ENCODE measurements at places on chromosomes 6 and 20. TPM values are rescaled to one million over a fixed set of nuclear protein-coding genes. Genes with fewer than 3 reads are reported as not detected.

The CALHM6 gene
- total RNA-seq: not detected

The BEND6 gene
- 0.66 TPM for total RNA-seq

The MTFR2 gene
- 7.4 TPM for total RNA-seq

The TMEM244 gene
- not detected for total RNA-seq

The DEF6 gene
- 0.77 TPM for total RNA-seq

The PIM1 gene
- 11.3 TPM for total RNA-seq

The RIMS1 gene
- total RNA-seq: 0.44 TPM

The EEF1A2 gene
- 3.4 TPM for total RNA-seq

The PAK5 gene
- total RNA-seq: not detected

The COL11A2 gene
- 1.7 TPM for total RNA-seq

The GPR6 gene
- not detected for total RNA-seq

The SLC17A9 gene
- 49.4 TPM for total RNA-seq

The HINT3 gene
- total RNA-seq: 9.7 TPM

The NOTCH4 gene
- total RNA-seq: 120 TPM

The GPLD1 gene
- not detected for total RNA-seq

The ATP9A gene
- total RNA-seq: 35.2 TPM

The ARMC12 gene
- total RNA-seq: 0.90 TPM

The HSPA12B gene
- 6.6 TPM for total RNA-seq

The FKBP1C gene
- 4.8 TPM for total RNA-seq

The PKIB gene
- total RNA-seq: not detected

The HTR1B gene
- total RNA-seq: 57.5 TPM

The SNX21 gene
- 11.9 TPM for total RNA-seq

The PACRG gene
- not detected for total RNA-seq

The COL9A1 gene
- total RNA-seq: not detected

The RIMS4 gene
- total RNA-seq: not detected

The PLA2G7 gene
- total RNA-seq: not detected

The CDH22 gene
- total RNA-seq: not detected

The ATP6V1G2 gene
- total RNA-seq: 0.84 TPM

The PDE7B gene
- total RNA-seq: 21.3 TPM

The TRIM15 gene
- total RNA-seq: not detected

The PRKN gene
- 0.60 TPM for total RNA-seq

The SCUBE3 gene
- 0.62 TPM for total RNA-seq

The INSM1 gene
- total RNA-seq: not detected

The SDCBP2 gene
- 5.5 TPM for total RNA-seq

The GSTA3 gene
- total RNA-seq: not detected

The MICA gene
- 42.5 TPM for total RNA-seq

The TP53TG5 gene
- not detected for total RNA-seq

The RSPO3 gene
- 8.6 TPM for total RNA-seq

The BFSP1 gene
- 3.7 TPM for total RNA-seq

The TBC1D20 gene
- total RNA-seq: 30.6 TPM

The ZFAND3 gene
- 54.2 TPM for total RNA-seq

The GRIK2 gene
- not detected for total RNA-seq

The CLIC5 gene
- 0.14 TPM for total RNA-seq

The C2 gene
- total RNA-seq: not detected

The HAO1 gene
- not detected for total RNA-seq

The OR12D1 gene
- total RNA-seq: not detected

The SYNGAP1 gene
- 15.1 TPM for total RNA-seq

The ALDH5A1 gene
- total RNA-seq: 1.8 TPM

The OLIG3 gene
- total RNA-seq: not detected

The CNPY3 gene
- 53.1 TPM for total RNA-seq

The SFT2D1 gene
- 21.2 TPM for total RNA-seq

The LY6G5C gene
- 5.2 TPM for total RNA-seq

The ADGRF5 gene
- total RNA-seq: 37.9 TPM

The KCNK5 gene
- total RNA-seq: not detected

The XKR7 gene
- 0.04 TPM for total RNA-seq

The BTNL2 gene
- not detected for total RNA-seq

Data from endothelial cell of umbilical vein (primary cell).